AG04450 (cell line): ENCODE measurements at places on chromosomes 12 and 14. TPM values are rescaled to one million over a fixed set of nuclear protein-coding genes. Genes with fewer than 3 reads are reported as not detected.

The PRH2 gene
- 0.16 TPM in 1 of 2 replicates, not detected in the other for polyA plus RNA-seq

- DNase-seq, result no peak
These were observed 2.8 kb downstream of the ADSS1 start for GRCh38 chr14:104726600-104727451.

- no peak for DNase-seq
These were observed 21.0 kb downstream of the FGD4 start for GRCh38 chr12:32420356-32420755.

- DNase-seq, result no peak
These were observed 94.5 kb downstream of the LRRIQ1 start for GRCh38 chr12:85130646-85131045.

DNA sequence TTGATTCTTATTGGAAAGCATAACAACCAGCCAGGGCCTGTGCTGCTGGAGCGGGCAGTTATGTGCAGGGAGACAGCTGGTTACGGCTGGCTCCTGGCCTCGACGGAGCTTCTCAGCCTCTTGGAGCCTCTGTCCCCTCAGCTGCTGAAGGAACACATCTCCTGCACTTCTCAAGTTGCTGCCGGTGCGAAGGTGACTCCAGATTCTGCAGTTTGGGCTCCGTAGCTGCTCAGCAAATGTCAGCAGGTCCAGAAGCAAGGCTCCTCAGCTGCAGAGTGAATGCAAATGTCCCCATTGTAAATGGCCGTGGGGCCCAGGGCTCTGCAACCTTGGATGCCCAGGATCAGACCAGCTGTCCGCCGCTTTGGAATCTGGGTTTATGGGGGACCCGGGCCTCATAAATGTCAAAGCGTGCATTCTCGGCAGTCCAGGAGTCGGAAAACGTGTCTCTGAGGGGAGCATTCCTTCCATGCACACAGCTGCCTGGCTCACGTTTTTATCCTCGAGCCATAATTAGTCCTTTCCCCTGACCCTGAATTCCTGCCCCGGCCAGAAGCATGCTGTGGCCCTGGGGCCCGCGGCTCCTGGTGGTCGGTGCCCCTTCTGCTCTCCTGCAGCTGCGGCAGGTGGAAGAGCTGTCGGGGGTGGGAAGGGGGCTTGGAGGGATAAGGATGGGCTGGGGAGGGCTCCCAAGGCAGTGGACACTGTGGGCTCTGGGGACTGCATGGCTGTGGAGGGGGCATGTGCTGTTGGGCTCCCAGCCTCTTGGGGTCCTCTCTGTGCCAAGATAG, 106.0 kb downstream of the KIF26A start:
- DNase-seq, result no peak
